Common myeloid progenitor, CD34-positive (primary cell): ENCODE measurements at places on chromosomes 3 and 15.
A peak's percentile ranks its signal among the peaks of the same experiment; 100 is the strongest.

GRCh38 chr15:42695527-42696071 lies 41.3 kb downstream of the CDAN1 start:
- no peak for DNase-seq

- DNase-seq: no peak
Observed at GRCh38 chr3:12367346-12367745, 78.5 kb downstream of the PPARG start.

DNA sequence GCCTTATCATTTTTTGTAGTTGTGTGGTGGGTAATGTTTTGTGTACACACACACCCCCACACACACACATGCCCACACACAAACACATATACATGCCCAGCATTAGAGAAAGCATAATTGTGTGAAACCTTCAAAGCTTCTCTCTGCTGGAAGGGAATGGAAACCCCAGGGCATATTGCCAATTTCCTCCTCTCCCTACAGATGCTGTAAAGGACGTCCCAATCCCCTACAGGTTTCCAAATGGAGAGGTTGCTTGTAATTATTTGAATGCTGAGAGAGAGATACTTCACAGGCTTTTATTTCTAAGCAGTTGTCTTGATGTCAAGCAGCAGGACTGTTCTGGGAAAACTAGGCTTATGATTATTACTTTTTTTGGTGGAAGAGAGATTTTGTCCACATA lies 23.0 kb upstream of the CCK start:
- no peak for DNase-seq

GRCh38 chr15:87752250-87752951 lies 504.1 kb downstream of the NTRK3 start:
- peak; percentile 66 for DNase-seq

GRCh38 chr15:78170848-78171773 lies 21.9 kb downstream of the IDH3A start:
- peak; percentile 36 for DNase-seq

DNA sequence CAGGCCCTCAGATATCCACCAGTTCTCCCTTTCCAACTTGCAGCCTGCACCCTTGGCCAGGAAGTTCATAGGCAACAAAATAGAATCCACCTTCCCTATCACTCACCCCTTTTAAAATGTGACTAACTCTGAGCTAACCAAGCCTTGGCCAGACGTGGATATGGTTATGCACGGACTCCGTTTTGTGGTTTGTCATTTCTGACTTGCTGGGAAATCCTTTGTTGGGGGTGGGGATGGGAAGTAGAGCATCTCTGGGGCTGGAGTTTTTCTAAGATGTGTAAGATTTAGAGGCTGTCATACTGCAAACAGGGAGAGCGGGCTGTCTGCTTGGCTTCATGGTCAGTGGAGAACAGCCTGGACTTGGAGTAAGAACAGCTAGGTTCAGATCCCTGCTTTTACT lies 62.6 kb downstream of the SMAD3 start:
- peak; percentile 62 for DNase-seq

DNA sequence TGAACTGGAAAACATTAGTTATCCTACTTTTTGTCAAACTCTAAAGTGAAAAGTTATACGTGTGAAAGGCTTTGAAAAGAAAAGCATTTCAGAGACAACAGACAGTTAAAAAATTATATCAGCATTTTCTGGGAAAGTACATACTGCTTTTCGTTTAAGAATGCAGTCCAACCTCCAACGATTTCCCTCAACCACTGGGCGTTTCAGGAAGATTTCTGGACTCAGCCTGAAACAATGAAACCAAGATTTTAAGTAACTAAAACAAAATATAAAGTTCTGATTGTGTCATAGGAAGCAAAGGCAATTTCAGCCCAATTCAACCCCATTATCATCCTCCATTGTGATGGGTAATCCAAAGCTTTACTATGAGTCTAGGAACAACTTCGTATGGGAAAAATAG lies 110.7 kb downstream of the PLD1 start:
- DNase-seq: no peak

GRCh38 chr3:123951522-123952447 lies 9.2 kb downstream of the CCDC14 start:
- DNase-seq: no peak

DNA sequence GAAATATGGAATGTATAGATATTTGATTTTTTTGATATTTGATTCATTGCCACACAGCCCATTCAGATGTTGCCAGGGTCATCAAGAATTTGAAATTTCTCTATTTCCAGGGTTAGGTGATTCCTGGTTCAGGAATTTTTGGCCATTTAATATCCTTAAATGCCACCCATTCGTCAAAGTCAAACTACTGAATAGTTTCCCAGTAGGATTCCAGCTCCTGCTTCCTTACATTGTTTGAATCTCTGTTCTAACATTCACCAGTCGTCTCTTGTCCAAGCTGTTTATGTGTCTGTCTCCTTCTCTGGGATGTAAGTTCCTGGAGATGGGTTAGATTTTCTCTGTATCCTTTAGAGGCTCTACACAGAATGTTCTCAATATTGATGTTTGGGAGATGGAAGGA lies 124.9 kb upstream of the TLE3 start:
- DNase-seq: no peak
